ENCODE measurements at places on chromosomes 6 and 20. TPM values are rescaled to one million over a fixed set of nuclear protein-coding genes. Genes with fewer than 3 reads are reported as not detected.

DNA sequence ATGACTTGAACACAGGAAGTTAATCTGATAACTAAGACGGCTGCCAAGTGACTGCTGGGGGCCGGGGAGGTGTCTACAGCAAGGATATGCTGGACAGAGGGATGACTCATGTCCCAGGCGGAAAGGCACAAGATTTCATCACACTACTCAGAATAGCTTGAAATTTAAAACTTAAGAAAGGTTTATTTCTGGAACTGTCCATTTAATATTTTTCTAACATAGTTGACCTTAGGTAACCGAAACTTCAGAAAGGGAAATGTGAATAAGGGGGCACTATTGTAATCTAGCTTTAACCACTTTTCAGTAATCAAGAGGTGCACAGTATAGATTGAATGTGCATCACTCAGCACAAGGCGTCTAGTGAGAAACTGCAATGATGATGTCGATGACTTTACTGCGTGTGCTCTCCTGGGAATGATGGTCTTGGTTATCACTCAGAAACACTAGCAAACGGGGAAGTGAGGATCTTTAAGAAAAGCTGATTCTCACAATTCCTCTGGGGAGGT is 171.5 kb downstream of the QKI start:
- DNase-seq: peak; percentile 65

DNA sequence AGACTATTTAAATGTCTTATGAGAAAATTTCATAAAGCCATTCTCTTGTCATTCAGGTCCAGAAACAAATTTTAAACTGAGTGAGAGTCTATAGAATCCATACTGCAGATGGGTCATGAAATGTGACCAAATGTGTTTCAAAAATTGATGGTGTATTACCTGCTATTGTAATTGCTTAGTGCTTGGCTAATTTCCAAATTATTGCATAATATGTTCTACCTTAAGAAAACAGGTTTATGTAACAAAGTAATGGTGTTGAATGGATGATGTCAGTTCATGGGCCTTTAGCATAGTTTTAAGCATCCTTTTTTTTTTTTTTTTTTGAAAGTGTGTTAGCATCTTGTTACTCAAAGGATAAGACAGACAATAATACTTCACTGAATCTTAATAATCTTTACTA is 5.0 kb downstream of the MARCKS start:
- no peak for DNase-seq

DNA sequence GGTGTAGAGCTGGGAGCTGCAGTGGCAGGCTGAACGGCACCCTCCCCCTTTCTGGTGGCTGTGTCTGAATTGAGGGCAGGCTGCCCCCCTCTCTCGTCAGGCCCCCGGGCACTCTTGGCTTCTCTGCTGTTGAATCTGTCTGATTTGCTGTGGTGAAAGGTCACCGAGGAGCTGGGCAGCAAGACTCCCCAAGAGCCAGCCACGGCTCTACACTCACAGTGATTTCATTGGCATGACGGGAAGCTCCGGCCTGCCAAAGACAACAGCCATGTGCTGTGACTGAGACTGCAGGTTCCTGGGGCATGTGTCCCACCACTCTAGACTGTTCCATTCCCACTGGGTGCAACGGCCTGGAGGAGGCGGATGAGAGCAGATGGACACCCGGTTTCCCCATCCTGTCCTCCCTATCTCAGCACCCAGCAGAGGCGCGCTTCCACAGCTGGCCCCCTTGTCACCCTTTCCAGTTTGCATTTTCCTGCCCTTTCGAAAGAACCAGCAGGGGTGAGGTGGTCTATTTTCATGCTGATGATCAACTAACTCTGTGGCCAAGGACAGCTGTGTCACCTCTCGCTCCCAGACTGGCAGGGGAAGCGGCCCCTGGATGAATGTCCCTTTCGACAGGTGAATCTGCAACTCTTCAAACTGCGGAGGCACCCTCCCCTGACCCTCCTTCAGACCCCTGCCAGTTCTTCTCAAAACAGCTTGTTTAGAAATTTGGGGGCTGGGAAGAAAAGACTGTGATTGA is 2.2 kb downstream of the APCDD1L start:
- DNase-seq: no peak

The FOXS1 gene
- polyA plus RNA-seq: 0.65 TPM

All from psoas muscle (tissue), 8 donors.